Motor neuron (in vitro differentiated cells): ENCODE measurements at places on chromosomes 5 and 9.

GRCh38 chr5:83554686-83555085 is 83.1 kb downstream of the VCAN start:
- ATAC-seq, result no peak

GRCh38 chr9:90142580-90142979 is 500.0 kb downstream of the DIRAS2 start:
- no peak for ATAC-seq

- ATAC-seq, result no peak
These were observed 44.3 kb downstream of the CYSTM1 start for GRCh38 chr5:140219068-140219991.

DNA sequence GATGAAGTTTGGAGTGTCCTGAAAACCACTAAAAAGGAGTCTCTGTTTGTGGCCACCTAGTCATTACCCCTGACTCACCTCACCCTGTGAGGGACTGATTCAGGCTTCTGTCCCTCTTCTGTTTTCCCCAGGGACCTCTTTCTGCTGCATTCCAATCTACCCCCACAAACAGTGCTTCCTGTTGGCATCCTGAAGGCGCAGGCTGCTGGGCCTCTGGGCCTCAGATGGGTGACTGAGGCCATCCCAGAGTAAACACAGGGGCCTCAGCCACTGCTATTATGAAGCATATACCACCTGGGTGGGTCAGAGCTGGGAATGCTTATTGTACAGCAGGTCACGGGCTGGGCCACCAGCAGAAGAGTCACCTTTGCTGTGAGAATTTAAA is 20.0 kb downstream of the MORN5 start:
- no peak for ATAC-seq

- no peak for ATAC-seq
These were observed 48.9 kb upstream of the DMRT1 start for GRCh38 chr9:792331-793260.

DNA sequence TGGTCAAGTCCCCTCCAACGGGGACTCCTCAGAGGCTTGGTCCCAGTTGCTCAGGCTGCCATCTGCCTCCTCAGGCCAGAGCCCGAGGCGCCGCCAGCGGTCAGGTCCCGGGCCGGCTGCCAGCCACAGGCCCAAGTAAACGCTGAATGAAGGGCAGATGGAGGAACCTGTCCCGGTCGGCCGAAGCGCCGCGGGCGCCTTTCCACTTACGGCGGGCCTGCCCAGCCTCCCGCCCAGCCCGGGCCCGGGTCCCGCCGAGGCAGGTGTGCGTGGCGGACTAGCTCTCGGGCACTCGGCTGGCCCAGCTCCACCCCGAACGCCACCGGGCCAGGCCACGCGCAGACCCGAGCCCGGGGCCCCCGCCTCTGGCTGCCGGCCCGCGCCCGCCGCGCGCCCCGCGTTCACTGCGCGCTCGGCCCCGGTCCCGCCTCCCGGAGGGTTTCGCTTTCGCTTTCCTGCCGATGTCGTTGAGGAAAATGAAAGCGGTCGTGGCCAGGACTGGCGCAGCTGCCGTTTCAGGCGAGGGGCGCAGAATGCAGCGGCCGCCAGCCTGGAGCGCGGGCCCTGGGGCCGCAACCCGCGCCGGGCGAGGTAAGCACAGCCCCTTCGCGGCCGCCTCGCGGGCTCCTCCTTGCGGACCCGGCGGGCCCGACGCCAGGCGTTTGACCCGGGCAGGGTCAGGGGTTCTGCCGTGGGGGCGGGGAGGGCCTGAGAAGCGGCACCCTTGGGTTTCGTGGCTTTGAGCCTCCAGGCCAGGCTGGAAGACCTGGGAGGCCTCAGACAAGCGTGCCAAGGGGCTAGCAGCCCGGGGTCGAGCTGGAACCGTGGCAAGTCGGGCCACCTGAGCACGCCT is 41.2 kb downstream of the SLC22A5 start:
- ATAC-seq, result peak; percentile 96

- ATAC-seq, result no peak
These were observed 83.1 kb downstream of the DPYSL3 start for GRCh38 chr5:147426640-147427327.

DNA sequence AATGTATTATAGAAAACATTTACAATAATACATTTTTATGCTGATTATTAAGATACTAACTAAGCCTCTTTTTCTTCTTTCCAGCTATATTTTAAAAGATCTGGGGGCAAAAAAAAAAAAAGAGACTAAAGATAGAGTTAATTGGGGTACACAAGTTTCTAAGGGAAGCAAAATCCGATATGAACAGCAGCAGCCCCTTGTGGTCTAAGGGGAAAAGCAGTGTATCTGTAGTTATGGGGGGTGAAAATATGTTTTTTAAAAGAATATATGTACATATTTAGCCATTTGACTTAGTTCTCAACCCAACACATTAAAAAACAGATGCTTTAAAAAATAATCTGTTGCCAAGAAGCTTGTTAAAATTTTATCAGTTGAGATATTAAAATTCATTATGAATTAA is 134.3 kb upstream of the POU5F2 start:
- no peak for ATAC-seq

DNA sequence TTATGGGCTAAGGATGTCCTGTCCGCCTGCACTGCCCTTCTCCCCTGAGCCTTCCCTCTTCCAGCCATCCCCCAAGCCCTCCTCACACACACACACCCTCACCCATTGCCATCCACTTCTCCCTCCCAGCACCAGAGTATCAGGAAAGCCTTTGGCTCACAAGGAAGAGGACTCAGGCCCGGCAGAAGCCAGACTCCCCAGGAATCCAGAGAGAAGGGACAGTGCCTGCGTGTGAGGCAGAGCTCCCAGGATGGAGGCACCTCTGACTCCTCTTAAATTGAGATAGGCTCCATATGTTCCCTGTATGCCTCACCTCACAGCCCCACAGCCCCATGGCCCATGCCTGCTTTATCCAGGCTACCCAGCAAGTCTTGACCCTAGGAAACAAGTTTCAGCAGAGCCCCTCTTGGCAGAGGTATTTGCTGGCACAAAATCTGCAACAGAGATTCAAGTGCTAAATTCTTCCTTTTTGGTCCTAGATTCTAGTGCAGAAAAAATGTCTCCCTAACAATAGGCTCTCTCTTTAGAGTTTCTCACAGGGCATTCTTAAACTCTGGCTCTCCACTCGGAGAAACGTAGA is 761 bp downstream of the IL17B start:
- no peak for ATAC-seq

- no peak for ATAC-seq
These were observed 272.8 kb downstream of the TAF11L14 start for GRCh38 chr5:17907094-17907493.

- ATAC-seq, result peak; percentile 69
These were observed 5.4 kb upstream of the HBEGF start for GRCh38 chr5:140351609-140352334.

DNA sequence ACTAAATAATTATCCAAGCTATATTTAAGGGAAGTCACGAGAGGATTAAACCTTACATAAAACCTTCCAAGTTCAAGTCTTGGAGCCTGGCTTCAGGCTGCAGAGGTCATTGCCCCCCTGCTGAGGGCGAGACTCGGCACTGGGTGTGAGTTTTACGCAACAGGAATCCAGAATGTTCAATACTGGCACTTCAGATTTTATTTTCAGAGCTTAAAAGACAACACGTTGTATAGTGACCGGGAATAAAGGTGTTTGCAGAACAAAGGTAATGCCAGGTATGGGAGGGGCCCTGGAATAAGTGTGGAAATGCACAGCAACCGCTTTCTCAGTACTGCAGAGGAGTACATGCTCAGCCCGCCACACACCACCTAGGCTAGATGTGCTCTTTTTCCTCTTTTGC is 207.0 kb downstream of the GAPVD1 start:
- ATAC-seq, result no peak

GRCh38 chr5:69271376-69271775 is 36.7 kb downstream of the CDK7 start:
- no peak for ATAC-seq

DNA sequence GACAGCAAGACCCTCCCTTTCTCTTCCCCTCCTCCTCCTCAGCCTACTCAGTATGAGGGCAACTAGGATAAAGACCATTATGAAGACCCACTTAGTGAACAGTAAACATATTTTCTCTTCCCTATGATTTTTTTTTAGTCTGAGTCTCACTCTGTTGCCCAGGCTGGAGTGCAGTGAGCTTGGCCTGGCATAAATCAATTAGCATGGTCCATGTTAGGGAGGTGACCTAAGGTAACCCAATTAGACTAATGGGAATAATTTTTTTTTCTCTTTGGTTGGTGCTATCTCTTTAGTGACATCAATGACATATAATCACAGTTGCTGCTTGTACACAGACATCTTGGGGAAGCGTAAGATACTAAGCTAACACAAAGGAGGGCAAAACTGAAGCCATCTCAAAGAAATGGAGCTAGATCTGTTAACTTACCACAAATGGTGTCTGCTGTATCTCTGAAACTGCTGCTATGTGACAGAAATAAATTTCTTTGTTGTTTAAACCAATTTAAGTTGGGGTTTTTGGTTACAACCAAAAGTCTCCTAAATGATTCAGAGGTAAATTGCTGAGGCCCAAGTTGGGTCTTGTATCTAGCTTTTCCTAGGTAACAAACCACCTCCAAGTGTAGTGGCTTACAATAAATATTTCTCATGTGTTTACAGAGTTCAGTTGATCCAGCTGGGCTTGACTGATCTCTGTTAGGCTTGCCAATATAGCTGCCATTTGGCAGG is 13.3 kb downstream of the PKD2L2 start:
- no peak for ATAC-seq

- peak; percentile 1 for ATAC-seq
These were observed 1.3 kb downstream of the RAI14 start for GRCh38 chr5:34657274-34657921.

GRCh38 chr9:23663946-23664345 is 162.1 kb downstream of the ELAVL2 start:
- ATAC-seq, result no peak

GRCh38 chr5:12985142-12985541 is 959.3 kb downstream of the DNAH5 start:
- ATAC-seq, result no peak

GRCh38 chr9:76180541-76180940 is 213.7 kb downstream of the RFK start:
- no peak for ATAC-seq

DNA sequence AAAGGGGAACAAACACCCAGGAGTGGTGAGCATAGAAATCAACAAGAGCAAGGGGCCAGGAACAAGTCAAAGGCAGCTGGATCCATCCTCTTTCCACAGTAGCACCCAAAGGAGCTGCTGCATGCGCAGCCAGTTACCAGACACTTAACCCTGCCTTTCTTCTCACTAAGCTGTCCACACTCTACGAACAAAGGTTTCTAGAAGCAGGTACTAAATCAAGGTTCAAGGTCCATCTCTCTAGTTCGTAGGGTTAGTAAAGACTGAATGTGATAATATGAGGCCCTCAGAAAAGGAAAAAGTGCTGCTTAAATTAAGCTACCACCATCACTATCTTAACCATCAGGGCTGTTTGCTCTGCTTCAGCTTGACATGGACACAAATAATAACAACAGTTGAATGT is 121.2 kb upstream of the NIPBL start:
- ATAC-seq, result no peak

GRCh38 chr5:109714592-109714991 is 24.9 kb downstream of the MAN2A1 start:
- no peak for ATAC-seq

DNA sequence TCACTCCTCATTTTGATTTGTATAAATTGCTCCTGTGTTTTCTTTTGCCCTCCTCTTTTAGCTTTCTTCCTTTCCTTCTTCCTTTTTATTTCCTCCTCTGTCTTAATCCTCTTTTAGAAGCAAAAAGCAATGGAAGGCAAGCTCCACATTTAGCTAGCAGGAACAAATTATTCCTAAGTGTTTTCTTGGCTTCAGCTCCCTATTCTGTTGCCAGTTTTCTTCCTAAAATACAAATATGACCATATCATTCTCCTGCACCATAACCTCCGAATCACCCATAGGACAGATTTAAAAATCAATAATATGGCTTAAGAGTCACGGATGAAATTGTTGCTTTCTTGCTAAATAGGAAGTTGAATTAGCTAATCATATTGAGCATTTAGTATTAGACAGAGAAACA is 49.4 kb downstream of the GRIN3A start:
- no peak for ATAC-seq

DNA sequence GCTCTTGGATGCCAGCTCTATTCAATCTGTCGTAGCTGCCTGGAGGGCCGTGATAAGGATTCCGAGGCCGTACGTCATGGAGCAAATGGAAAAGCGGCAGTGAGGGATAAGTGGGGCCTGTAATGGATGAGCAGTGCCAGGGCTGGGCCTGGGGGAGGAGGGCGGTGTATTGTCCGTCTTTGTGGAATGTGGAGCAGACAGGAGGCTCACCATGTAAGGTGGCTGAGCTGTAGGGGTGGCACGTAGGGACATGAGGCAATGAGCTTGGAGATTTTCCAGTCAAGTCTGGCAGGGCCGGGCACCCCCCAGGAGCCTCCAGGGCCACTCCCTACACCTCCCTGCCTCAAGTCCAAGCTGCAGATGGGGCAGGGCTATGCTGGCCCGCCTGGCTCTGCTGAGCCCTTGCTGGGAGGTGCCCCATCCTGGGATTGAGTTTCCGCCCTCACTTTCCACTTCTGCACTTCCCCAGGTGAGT is 29.2 kb downstream of the NCS1 start:
- ATAC-seq, result no peak

GRCh38 chr9:135166565-135166964 is 79.1 kb downstream of the OLFM1 start:
- ATAC-seq, result no peak

GRCh38 chr9:97366889-97367288 is 45.0 kb upstream of the TDRD7 start:
- no peak for ATAC-seq

DNA sequence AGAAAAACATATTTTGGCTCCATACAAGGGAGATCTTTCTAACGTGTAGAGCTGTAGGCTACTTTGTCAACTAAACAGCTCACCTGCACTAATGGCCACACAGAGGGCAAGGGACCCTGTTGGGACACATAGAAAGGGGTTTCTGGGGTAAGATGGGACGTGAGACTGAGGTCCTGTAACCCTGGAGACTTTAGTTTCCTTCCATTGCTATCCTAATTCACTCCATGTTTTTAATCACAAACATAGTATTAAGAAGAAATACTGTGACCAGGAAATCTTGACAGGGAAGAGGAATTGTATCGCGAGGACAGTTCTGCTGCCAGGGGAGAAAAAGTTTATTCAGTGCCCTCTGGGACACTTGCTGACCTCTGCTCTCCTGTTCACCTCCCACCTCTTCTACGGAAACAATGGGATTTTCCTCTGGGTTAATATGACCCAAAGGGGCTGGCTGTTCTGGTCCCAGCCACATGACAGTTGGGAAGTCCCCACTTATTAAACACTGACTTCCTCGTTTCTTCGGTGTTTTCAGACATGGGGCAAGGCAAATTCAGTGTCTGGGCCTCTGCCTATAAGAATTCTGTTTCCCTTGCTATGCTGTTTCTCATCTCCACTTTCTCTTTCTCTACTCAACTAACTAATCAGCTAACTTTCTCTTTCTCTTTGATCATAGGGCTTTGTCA is 106.9 kb upstream of the SEMA6A start:
- ATAC-seq, result no peak
